ENCODE measurements at places on chromosomes 4 and X.

DNA sequence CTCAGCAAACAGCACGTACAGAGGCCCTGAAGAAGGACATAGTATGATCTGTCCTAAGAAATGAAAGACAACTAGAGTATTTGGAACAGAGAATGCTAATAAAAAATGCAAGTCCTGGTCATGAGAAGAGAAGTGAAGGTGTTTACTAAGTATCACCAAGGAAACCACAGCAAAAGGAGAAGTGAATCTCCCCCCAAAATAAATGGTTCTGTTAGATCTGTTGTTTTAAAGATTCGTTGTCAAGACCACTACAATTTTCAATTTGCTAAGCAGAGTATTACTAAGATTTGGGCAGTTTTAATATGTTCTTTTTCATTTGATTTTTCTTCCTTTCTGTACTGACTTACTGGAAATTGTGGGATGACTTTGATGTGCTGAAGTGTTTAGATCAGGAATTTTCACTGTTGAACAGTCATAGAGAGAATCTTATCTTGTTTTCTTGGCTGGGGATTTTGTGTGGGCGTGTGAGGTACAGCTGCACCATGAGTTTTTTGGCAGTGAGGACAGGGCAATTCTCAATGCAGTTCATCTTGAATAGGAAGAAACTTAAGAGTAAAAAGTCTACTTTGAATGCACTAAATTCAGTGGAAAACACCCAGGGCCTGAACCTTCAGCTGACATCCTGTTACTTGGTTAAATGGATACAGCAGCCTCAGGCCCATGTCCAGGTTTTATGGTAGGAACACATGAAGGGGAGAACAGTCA is 132.2 kb downstream of the STIM2 start:
- DNase-seq = no peak

DNA sequence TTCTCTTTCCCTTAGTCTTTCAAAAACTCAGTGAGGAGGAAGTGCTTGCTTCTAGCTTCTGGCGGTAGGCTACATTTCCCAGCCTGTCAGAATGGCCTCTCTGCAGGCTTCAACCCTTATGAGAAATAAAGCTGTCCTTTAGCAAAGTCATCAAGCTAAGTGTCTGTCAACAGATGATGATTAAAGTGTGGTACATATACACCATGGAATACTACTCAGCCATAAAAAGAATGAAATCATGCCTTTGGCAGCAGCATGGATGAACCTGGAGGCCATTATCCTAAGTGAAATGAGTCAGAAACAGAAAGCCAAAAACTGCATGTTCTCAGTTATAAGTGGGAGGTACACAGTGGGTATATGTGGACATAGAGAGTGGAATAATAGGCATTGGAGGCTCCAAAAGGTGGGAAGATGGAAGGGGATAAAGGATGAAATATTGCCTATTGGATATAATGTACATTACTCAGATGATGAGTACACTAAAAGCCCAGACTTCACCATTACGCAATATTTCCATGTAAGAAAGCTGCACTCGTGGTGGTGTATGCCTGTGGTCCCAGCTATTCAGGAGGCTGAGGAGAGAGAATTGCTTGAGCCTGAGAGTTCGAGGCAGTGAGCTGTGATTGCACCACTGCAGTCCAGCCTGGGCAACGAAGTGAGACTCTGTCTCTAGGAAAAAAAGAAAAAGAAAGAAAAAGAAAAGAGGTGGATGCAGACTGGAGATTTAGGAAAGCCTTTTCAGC is 7.9 kb downstream of the TRIM2 start:
- no peak for DNase-seq

DNA sequence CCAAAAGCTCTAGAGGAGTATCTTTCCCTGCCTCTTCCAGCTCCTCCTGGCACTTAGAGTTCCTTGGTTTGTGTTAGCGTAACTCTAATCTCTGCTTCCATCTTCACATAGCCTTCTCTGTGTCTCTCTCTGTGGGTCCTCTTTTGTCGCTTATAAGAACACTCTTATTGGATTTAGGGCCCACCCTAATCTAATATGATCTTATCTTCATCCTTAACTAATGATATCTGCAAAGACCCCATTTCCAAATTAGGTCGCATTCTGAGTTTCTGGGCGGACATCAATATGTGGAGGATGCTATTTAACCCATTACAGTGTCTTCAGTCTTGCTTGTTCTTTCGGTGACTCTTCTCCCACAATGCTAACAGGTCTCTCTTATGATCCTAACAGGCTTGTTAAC is 72.3 kb downstream of the CC2D2A start:
- DNase-seq = no peak

GRCh38 chr4:158016511-158016910 is 156.3 kb downstream of the GASK1B start:
- DNase-seq = no peak

- DNase-seq = peak; percentile 21
Measured at GRCh38 chr4:168200685-168201084, 108.3 kb downstream of the ANXA10 start.

DNA sequence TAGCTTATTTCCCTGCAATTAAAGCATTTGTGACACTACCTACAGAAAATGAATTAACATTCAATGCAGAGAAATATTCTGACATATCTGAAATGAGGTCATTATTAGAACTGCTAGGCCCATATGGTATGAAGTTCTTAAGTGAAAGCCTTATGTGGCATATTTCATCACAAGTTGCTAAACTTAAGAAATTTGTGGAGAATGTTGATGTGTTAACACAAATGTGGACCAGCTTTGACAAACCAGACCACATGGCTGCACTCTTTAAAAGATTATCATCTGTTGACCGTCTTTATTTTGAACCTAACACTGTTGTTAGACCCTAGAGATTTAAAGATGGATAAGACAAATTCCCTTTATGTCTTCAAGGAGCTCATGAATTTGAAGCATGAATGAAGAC is 1024.1 kb downstream of the RPA4 start:
- no peak for DNase-seq

- DNase-seq = peak; percentile 54
Measured at GRCh38 chr4:90419124-90419711, 292.0 kb downstream of the CCSER1 start.

GRCh38 chr4:35252866-35253265 is 991.4 kb downstream of the ARAP2 start:
- DNase-seq = no peak

DNA sequence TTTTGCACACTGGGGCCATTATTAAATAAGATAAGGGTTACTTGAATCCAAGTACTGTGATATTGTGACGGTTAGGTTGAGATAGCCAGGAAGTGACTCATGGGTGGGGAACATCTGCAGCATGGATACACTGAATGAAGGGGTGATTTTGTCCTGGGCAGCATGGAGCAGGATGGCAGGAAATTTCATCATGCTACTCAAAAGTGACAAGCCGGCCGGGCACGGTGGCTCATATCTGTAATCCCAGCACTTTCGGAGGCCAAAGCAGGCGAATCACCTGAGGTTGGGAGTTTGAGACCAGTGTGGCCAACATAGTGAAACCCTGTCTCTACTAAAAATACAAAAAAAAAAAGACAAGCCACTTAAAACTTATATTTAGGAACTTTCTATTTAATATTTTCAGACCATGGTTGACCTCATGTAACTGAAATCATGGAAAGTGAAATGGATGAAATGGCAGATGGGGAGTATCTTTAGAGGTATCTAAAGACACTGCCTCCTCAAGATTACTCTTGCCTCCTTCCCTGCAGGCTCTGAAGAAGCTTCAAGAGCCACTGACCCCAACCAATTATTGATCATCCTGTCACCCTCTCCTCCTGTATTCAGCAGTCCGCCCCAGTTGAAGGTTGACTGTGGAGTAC is 3.9 kb upstream of the TRIM60 start:
- no peak for DNase-seq

GRCh38 chr4:48831532-48832030 is 693 bp downstream of the OCIAD1 start:
- peak; percentile 63 for DNase-seq

DNA sequence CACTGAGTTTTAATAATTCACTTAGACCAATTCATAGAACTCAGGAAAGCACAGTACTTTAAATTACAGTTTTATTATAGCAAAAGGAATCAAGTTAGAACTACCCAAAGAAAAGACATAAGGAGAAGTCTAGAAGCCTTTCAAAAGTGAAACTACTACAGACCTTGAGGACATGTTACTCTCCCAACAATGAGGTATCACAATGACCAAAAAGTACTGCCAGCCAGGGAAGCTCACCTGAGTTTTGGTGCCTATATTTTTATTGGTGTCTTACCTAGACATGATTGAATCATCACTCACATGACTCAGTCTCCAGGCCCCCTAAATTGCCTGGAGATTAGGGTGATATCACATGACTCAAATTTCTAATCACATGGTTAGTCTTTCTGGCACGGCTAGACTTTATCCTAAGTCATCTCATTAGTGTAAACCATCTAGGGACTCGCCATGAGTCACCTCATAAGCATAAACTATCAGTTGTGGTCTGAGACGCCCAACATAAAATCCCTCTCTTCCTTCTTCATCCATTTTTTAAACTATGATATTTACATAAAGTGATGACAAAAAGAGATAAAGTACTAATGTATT is 372.3 kb downstream of the TMA16 start:
- DNase-seq = peak; percentile 2

DNA sequence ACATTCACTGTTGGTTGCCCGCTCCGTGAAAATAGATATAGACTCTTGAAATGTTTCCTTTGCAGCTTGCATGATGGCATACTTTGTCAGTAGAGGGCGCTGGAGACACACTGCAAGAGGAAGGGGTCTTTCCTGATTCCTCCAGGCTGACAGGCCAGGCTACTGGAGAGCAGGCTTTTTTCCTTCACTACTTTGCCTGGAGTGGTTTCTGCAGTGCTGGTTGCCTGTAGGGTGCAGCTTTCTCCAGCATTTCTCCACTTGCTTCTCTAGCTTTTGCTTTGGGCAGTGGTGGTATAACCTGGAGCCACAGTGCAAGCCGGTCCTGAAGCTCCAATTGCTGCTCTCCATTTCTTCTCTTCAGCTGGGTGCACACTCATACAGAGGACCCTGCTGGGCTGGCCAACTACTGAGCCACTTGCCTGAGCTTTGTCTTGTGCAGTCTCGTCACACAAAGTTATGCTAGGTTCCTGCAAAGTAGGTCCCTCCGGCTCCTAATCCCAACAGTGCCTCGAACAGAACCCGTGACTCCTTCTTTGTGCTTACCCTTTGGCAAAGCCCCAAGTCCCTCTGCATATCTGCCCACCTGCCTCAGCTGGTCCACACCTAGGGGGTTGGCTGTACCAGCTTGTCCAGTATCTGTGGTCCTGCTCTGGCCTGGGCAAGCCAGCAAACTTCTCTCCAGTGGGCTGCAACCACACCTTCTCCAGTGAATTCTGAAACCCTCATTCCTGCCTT is 46.3 kb downstream of the RASSF6 start:
- DNase-seq = peak; percentile 85

GRCh38 chrX:106952988-106953387 is 32.8 kb downstream of the CLDN2 start:
- DNase-seq = no peak

GRCh38 chrX:123311486-123311885 is 127.4 kb downstream of the GRIA3 start:
- no peak for DNase-seq

GRCh38 chr4:10366628-10367027 is 90.6 kb downstream of the ZNF518B start:
- no peak for DNase-seq

GRCh38 chr4:2273221-2273620 is 11.3 kb upstream of the MXD4 start:
- no peak for DNase-seq

- no peak for DNase-seq
Measured at GRCh38 chr4:109590905-109591304, 30.9 kb downstream of the MCUB start.

DNA sequence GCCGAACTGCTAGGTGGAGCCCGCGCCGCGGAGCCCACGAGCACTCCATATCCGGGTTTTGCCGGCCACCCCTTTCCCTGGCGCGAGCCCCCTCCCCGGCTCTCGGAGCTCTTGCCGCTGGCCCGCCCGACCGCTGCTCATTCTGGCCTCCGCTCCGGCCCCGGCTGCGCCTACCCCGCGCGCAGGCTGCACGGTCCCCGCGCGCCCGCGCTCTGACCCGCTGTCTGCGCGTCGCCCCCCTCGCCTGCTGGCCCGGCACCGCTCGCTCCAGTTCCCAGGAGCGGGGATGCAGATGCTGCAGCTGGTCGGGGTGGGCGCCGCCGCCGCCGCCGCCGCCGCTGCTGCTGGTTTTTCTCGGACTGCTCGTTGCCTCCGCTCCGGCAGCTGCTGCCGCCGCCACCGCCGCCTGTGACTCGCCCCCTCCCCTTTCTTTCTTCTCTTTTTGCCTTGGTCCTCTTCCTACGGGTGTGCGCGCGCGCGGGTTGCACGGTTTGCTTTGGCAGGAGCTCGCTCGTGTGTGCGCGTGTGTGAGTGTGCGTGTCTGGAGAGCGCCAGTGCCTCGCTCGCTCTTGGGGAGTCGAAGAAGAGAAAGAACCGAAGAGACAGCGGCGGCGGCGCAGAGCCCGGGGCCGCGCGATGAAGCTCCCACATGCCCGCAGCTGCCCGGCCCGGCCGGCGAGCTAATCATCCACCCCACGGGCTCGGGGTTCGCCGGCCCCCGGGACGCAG is at the start of gene ADGRL3:
ADGRL3 (plus strand) TSS at position 140 of the 729 bp plus-strand sequence.
- peak; percentile 91 for DNase-seq

DNA sequence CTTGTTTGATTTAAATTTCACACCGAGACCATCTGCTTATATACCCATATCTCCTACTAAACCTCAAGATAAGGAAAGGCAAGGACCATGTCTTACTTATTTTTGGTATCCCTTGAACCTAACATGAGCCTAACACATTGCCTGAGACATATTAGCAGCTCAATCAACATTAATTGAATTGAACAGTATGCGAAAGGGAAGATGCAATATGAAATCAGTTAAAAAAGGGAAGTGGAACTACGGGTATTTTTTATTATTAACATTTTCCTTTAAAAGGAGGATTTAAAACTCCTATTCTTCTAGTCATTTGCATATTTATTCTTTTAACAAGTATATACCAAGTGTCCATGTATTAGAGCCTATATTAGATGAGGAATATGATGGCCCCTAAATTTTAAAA is 197.0 kb downstream of the CAMK2D start:
- no peak for DNase-seq

DNA sequence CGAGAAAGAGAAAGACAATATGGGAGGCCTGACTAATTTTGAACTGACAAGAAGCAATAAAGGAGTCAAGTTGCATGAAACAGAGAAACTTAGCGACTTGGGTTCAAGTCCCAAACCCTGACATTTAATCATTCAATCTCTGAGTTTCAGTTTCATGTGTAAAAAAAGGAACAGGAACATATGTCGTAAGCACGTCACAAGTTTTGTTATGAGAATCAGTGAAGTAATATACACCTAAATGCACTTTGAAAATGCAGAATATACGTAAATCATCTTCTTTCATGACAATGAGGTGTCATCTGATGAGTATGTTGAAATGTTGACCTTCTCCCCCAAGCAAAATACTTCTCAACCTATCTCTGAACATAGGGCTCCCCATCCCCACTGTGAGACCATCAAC is 10.4 kb downstream of the ACOT9 start:
- no peak for DNase-seq

DNA sequence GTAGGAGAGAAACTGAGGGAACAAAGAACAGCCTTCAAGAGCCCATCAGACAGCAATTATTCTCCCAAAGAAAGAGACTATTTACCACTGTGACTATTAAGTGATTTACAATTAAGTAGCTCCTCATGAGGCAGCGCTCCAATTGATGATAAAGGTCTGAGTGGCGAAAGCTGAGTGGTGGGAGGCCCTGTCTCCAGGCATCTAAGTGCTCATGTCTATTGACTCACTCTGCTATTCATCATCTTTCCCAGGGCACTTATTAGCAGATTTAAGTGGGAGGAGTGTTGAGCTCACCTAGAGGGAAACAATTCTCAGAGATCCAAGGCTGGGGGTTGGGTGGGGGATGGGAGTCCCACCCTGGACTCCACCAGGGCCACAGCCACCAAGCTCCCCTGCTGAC is 23.3 kb downstream of the AMER1 start:
- DNase-seq = no peak
